Head of caudate nucleus (tissue), 42 donors: ENCODE measurements at places on chromosomes 1 and 21.

DNA sequence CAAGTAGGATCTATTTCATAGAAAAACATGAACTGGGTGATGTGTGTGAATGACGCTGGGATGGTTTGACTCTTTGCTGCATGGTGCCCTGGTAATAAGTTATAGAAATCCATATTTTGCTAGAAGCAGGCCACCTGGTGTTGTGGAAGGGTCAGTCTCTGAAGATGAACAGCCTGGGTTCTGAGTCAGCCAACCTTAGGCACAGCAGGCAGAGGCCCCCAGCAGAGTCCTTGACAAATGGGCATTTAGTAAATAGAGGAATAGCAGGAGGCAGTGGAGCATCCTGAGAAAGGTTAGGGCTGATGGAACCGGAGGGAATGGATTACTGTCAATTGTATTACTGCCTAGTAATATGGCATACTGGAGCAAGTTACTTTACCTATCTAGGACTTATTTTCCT, 20.9 kb downstream of the FGGY start:
- no peak for DNase-seq

GRCh38 chr1:85340427-85340826, 64.0 kb upstream of the BCL10 start:
- DNase-seq, result no peak

DNA sequence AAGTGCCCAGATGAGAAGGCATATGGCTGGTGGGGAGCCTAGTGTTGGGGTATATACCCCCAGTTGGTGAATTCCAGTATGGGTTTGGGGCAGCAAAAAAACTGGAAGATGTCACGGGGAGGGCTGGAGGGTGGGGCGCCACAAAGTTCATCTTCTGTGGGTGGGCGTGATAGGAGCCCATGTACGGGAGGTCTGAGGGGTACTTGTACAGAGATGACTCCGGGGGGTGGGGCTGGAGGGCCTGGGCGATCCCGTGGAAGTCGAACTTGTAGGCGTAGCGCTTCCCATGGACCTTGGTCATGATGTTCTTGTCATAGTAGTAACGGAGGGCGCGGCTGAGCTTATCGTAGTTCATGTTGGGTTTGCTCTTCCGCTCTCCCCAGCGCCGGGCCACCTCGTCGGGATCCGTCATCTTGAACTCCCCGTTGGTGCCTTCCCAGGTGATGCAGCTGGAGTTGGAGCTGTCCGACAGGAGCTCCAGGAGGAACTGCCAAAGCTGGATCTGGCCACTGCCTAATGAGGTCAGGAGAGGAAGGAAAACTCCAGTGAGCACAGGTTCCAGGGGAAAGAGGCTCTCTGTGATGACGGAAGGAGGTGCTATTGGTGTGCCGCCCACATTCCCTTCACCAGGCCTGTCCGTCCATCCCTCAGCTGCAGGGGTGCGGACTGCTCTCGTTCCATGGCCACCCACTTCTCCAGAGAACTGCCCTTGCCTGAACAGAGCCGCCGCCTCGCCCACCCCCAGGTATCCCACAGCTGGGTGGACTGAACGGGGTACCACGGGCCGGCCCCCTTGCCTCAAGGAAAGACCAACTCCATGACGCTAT, 114.7 kb downstream of the ERG start:
- DNase-seq, result no peak

DNA sequence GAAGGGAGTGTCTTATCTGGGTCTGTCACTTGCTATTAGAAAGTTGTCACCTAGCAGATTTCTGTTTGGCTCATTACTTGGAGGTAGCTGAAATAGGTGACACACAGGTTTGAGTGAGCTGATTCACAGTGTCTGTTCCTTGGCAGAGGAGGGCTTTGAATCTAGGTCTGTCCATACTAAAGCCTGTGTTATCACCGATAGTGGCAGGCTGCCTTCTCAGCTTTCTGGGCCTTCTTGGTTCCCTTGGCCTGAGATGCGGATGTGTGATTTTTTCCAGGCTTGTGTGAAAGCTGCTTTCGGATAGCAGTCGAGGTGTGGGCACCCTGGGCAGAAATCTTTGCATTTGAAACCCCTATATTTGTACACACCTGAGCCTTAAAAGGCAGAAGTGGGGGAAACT, 73.9 kb downstream of the ACTL8 start:
- no peak for DNase-seq

DNA sequence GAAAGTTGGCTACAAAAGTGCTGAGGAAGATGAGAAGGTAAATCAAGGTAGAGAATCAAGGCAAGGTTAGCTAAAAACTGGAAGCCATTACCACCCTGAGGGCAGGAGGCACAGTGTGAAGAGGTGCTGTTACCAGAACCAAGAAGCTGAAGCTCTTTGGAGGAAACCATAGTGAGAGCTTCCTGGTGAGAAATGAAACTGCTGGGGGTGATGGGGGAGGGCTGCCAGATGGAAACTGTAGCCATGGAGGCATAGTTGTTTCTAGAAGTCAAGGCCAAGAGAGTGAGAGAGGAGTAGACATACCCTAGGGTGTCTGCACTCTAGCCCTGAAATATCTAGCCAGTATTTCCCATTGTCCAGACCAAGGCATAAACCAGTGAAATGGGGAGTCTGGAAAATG, 28.7 kb downstream of the IFI44 start:
- no peak for DNase-seq

- DNase-seq, result no peak
Observed at GRCh38 chr1:159913451-159914192, 11.7 kb downstream of the TAGLN2 start.

GRCh38 chr1:22341791-22342605, 109.7 kb upstream of the ZBTB40 start:
- DNase-seq, result no peak

- no peak for DNase-seq
Observed at GRCh38 chr1:167575649-167576048, 22.1 kb upstream of the CREG1 start.
